ENCODE measurements at places on chromosomes 1 and 21.

GRCh38 chr1:110190282-110190929, 19.7 kb upstream of the KCNC4 start:
- DNase-seq: peak; percentile 55

DNA sequence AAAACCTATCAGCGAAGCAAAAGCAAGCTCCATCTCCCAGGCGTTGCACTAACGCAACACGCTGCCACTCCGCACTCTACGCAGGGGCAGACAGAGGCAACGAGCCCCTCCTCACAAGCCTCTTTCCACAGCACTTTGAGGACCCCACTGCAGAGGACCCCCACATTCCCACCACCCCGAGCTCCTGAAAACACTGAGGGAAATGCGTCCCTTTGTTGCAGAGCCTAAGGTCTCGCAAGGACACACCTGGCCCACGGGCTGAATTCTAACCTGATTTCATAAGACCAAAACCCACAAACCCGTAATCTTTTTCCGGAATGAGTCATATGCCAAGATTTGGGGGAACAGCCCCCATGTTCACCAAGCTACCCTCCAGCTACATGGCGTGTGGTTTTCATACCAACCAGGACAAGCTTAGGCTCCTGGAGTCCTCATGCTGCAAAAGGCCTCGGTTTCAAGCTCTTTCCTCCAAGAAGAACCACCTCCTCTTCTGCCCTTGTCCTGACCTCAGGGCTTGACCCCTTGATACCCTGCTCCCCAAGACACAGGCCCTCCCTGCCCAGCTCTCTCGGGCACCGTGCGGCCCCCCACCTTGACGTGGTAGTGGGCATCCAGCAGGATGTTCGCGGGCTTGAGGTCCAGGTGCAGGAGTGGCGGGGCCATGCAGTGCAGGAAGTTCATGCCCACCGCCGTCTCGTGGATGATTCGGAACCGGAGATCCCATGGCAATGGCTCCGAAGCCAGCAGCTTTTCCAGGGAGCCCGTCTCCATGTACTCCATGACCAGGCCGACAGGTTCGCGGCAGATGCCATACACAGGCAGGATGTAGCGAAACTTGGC, 10.7 kb downstream of the RIPK4 start:
- DNase-seq: no peak

GRCh38 chr1:208045463-208046260, 134.7 kb upstream of the CD34 start:
- no peak for DNase-seq

DNA sequence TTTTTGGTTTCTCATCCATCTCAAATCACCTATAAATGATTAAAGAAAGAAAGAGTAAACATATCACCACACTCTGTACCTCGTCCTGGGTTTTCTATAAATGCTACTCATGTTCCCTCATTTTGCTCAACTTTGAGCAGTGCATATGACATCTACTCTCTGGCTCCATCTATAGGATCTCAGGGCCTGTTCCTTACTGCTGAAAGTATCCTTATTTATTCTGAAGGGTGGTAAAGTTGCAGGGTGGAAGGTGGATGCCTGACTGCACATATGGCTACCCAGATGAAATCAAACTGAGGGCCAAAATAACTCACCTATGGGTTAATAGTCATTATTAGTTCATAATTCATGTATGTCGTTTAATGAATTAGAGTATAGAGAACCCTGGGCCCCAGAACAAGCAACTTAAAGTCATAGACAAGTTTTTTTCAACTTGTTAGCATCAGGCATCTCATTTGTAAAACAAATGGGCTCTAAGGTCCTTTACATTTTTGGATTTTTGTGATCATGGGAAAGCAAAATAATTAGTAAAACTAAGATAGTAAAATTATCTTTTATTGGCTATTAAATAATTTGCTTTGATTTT, 46.5 kb downstream of the NCF2 start:
- DNase-seq: peak; percentile 17

- no peak for DNase-seq
These were observed 126.7 kb downstream of the CTH start for GRCh38 chr1:70537788-70538187.
